ENCODE measurements at places on chromosomes 13 and 19.

DNA sequence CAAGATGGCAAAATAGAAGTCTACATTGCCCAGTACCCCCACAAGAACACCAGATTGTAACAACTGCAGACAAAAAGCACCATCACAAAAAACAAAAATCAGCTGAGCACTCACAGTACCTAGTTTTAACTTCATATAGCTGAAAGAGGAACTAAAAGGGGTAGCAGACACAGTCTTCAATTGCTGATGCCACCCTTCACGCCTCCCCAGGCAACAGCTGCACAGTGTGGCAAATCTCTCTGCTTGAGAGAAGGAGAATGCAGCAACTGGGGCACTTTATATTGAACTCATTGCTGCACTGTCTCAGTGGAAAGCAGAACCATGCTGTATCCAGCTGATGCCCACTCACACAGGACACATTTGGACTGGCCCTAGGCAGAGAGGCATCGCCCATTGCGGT is 2714.5 kb upstream of the PCDH20 start:
- DNase-seq: no peak

DNA sequence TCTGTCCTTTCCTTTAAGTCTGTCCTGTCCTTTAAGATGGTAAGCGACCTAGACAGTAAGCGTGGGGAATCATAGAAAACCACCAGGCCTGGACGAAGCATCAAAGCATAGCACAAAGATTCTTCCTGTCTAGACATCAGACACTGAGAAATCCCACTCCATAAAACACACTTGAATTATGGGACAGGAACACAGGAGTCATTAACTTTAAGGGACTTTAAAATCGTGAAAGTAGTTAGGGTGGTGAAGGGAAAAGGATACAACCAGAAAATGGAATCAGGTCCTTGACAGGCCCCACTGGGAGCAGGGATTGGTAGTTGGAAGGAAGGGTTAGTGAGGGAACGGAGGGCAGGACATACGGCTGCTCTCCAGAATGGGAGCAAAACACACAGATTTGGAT is 31.6 kb upstream of the C1QTNF9 start:
- DNase-seq: no peak

- DNase-seq: no peak
Measured at GRCh38 chr13:32430018-32430747, 2.3 kb upstream of the N4BP2L1 start.

DNA sequence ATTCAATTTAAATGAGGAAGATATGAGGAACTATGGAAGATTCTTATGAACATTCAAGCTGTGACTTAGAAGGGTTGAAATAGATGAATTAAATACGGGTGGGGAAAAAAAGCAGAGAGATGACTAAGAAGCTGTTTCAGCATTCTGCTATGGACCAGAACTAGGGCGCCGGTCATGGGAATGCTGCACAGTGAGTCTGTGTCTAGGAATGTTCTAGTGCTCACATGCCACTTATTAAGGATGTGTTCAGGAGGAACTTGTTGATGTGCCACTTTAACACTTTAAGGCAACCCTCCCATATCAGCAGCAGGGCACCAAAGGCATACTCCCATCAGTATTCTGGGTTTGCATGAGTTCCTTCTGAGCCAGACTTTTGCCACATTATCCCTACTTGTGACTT is 152.1 kb downstream of the POSTN start:
- no peak for DNase-seq

- DNase-seq: no peak
Measured at GRCh38 chr19:45324349-45324907, 1.8 kb upstream of the CKM start.

GRCh38 chr19:33063356-33063752 is 1.3 kb downstream of the RHPN2 start:
- DNase-seq: no peak

- DNase-seq: no peak
Measured at GRCh38 chr13:91078093-91078679, 269.3 kb upstream of the MIR17HG start.

GRCh38 chr13:108656742-108657141 is 27.3 kb downstream of the MYO16 start:
- DNase-seq: no peak

- no peak for DNase-seq
Measured at GRCh38 chr13:86447479-86447878, 648.3 kb upstream of the SLITRK6 start.

- DNase-seq: peak; percentile 91
Measured at GRCh38 chr19:12139885-12140544, at the start of gene ZNF20. Gene ZNF20 (minus strand): TSS chr19:12140350. CDS start chr19:12140182, 168 bp downstream.

DNA sequence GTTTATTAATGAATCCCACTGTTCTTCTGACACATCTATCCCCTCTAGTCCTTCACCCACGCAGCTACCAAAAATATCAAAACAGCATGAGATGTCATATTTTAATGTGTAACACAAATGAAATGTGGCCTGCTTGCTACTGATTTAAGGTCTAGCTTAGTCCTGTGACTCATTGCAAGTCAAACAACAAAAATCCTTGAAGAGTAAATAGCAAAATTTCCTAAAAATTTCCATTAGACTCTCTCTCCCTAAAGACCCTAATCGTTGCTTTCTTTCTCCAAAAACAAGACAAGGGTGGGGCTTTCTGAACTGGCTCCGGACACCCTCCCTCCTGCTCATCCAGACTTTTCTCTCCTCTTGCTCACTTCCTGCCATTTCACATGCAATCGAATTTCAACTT is 99.9 kb upstream of the IPO5 start:
- DNase-seq: no peak

- no peak for DNase-seq
Measured at GRCh38 chr19:30935146-30935545, 414.1 kb downstream of the TSHZ3 start.

DNA sequence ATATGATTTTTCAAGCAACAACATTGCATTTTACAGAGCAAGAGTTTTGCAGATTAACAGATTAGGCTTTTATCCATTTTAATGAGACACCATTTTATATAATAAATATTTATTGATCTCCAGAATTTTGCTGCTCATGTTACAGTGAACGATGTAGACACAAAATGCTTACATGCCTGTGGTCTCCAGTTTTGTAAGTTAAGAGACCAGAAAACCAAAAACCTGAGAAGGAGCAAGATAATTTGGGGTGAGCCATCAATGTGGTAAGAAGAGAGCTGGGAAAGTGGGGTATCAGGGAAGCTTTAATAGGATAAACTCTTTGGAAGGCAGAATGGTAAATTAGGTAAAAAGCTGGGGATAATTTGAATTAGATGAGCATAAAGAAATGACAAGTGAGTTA is 2100.5 kb upstream of the PCDH20 start:
- DNase-seq: no peak

DNA sequence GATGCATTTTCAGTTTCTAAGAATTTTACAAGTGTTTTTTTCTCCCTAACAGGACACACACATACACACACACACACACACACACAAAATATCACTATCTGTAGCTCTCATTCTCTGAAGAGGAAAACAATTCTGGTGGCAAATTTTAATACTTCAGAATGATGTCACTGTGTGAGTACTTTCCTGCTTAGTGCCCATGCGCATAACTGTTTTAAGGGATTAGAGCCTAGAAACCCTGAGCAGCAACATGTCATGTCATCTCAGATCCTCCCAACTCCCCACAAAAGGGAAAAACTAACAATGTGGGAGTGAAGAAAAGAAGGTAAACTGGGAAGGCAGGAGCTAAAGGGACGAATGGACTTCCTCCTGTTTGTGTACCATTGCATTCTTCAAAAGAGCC is 401.2 kb downstream of the SPRY2 start:
- no peak for DNase-seq

GRCh38 chr19:39401549-39402345 is 4.9 kb upstream of the ZFP36 start:
- DNase-seq: peak; percentile 69

- no peak for DNase-seq
Measured at GRCh38 chr13:23600534-23600933, 30.3 kb downstream of the TNFRSF19 start.

DNA sequence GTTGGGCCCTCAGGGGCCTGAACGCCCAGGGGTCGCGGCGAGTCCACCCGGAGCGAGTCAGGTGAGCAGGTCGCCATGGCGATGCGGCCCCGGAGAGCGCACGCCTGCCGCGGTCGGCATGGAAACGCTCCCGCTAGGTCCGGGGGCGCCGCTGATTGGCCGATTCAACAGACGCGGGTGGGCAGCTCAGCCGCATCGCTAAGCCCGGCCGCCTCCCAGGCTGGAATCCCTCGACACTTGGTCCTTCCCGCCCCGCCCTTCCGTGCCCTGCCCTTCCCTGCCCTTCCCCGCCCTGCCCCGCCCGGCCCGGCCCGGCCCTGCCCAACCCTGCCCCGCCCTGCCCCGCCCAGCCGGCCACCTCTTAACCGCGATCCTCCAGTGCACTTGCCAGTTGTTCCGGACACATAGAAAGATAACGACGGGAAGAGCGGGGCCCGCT is at the start of gene CCNA1:
TSS of gene CCNA1 (plus strand) at position 390 of the 439 bp plus-strand sequence. CDS start 562 bp downstream, outside the sequence.
- DNase-seq: no peak

GRCh38 chr19:7863971-7864689 is 10.1 kb downstream of the PRR36 start:
- DNase-seq: no peak

- DNase-seq: peak; percentile 63
Measured at GRCh38 chr19:48469289-48469881, at the start of gene CYTH2. Gene CYTH2 (plus strand): TSS chr19:48469369. CDS start chr19:48469508, 139 bp downstream.

- no peak for DNase-seq
Measured at GRCh38 chr13:36370108-36370429, 23.9 kb upstream of the SPART start.

DNA sequence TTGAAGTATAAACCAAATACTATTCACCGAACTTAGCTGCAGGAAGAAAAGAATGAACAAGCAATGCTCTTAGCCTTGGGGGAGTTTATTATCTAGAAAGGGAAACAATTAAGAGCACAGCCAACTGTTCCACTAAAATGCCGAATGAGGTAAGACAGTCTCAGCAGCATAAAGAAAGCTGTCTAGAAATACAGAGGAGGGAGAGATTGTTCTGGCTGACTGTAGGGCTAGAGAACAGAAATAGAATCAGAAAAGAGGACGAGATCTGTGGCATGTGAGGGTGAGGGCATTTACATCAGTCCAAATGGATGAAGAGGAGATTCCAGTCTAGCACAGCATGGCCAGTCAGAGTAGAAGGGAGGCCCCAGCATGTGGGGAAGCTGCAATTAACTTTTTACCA is 56.8 kb upstream of the TNFRSF19 start:
- DNase-seq: no peak

GRCh38 chr19:41995959-41996797 is 2.1 kb upstream of the ATP1A3 start:
- DNase-seq: no peak

DNA sequence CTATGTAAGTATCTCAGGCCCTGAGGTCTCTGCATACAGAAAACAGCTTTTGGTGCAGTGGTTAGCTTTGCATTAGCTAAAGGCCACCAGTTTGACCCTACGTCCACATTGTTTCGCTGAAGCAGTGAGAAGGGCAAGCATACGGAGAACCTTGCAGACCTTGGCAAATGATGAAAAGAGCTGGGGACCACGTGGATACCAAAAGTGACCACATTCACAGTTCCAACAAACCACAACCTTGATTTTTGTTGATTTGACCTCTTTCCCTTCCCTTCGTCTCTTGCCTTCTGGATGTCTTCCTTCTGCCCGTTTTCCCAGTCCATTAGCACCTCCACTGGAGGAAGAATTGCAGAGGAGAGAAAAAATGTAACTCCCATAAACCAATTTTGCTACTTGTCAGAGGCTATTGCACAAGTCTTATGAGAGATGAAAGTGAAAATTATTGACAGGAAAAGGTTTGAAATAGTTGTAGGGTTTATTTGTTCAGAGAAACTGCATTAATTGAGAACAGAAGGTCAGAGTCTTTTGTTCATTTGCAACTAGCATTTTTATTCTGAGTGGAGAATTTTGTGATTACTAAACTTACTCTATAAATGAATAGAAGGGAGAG is 293.9 kb upstream of the HTR2A start:
- no peak for DNase-seq

DNA sequence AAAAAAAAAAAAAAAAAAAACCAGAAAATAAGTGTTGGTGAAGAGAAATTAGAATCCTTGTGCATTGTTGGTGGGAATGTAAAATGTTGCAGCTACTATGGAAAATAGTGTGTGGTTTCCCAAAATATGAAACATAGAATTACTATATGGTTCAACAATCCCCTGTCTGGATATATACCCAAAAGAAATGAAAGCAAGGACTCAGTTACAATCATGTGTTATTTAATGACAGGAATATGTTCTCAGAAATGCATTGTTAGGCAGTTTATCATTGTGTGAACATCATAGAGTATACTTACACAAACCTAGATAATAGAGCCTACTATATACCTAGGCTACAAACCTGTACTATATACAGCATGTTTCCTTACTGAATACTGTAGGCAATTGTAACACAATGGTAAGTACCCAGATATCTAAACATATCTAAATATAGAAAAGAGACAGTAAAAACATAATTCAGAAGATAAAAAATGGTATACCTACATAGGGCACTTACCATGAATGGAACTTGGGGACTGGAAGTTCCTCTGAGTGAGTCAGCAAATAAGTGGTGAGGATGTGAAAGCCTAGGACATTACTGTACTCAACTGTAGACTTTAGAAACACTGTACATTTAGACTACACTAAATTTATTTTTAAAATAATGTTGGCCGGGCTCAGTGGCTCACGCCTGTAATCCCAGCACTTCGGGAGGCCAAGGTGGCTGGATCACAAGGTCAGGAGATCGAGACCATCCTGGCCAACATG is 25.7 kb upstream of the SLC7A1 start:
- DNase-seq: no peak

- DNase-seq: no peak
Measured at GRCh38 chr13:95629071-95629470, 15.4 kb downstream of the DZIP1 start.

DNA sequence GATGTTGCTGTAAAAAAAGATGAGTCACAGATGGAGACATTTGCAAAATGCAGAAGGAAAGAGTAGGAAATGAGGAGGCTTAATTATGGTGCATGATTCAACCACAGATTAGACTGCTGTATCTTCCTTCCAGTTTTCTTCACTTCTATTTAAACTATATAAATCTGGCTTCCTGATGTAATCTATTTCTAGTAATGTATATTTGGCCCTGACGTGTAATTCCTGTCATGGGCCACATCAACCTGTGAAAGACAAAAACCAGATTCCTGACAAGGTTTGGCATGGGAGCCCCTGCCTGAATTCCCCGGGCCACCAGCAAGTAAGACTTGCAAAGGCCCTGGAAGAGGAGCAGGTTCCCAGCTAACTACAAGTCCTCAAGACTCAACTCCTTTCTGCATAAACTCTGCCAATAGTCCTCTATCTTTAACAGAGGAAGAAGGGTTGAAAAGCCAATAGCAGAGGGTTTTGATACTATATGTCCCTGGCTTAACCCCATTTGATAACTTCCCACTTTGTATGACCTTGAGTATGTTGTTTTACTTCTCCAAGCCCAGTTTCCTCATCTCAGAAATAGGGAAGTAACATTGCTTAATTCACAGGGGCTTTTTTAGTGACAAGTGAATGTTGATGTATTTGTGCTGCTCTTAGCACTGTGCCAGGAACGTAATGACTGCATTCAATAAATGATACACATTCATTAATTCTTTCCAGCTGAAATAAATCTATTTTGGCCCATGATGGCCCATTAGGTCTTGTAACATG is 172.7 kb downstream of the SPRY2 start:
- no peak for DNase-seq

DNA sequence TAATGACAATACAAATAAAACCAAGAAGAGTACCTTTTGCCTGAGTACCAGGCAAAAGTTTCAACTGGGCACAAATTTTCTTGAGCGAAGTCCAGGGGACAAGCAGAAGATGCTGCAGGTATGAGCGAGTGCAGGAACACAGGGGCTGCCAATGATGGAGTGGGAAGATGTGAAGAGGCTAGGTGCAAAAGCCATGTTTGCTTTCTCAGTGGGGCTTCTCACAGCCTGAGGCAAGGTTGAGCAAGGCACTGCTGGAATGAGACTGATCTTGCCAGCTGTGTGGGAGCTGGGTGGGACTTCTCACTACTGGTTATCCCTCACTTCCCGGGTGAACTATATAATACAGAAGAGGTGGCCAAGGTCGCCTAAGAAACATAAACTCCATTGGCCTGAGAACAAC is 1200.7 kb downstream of the SLITRK1 start:
- DNase-seq: no peak
